Breast epithelium (tissue), 4 donors: ENCODE measurements at places on chromosomes 5 and 9.

DNA sequence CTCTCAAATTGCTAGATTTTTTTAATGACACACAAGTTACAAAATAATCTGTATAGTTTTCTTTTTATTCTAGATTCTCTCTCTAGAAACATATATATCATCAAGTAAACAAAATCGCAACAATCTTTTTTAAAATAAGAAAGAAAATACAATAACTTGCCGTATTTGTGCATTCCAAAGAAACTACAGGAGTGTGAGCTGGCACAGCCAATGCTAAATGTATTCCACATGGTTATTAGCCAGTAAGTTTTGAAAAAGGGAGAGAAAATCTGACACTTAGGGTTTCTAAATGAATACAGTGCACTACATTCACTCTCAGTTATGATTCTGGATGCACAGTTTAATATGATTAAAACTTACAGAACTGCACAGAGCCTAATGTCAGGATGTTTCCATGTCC is 117.9 kb downstream of the BNC2 start:
- H3K27me3 ChIP-seq, result no peaks in the 10 kb centered on the region
- H3K4me3 ChIP-seq, result no peak overlapping the region
- no peak for DNase-seq
- no peaks in the 10 kb centered on the region for H3K36me3 ChIP-seq

DNA sequence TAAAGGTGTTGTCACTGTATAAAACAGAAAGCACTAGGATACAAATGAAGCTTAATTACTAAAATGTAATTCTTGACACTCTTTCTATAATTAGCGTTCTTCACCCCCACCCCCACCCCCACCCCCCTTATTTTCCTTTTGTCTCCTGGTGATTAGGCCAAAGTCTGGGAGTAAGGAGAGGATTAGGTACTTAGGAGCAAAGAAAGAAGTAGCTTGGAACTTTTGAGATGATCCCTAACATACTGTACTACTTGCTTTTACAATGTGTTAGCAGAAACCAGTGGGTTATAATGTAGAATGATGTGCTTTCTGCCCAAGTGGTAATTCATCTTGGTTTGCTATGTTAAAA is 43.8 kb downstream of the NDFIP1 start:
- no peak for DNase-seq
- H3K27me3 ChIP-seq, result no peaks in the 10 kb centered on the region
- H3K27ac ChIP-seq, result no peak overlapping the region
- H3K36me3 ChIP-seq, result peaks cover 1% of the 10 kb centered on the region
- H3K4me1 ChIP-seq, result no peaks in the 10 kb centered on the region

DNA sequence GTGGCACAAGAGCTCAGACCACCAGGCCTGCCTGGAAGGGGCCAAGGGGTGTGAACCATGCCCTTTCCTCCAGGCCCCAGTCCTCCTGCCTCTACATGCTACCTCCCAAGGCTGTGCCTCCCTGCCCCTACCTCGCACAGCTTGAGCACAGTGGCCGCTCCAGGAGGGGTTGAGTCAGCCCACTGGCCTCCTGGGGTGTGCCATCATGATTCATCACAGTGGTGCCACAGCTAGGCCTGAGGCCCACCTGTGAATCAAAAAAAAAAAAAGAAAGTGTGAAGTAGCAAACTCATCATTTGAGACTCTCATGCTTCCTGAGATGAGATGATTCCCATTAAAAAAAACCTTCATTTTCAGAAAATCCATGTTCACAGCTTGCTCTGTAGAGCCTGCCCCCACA is 240.5 kb downstream of the HSPA4 start:
- H3K4me1 ChIP-seq, result no peaks in the 10 kb centered on the region
- no peaks in the 10 kb centered on the region for H3K36me3 ChIP-seq

DNA sequence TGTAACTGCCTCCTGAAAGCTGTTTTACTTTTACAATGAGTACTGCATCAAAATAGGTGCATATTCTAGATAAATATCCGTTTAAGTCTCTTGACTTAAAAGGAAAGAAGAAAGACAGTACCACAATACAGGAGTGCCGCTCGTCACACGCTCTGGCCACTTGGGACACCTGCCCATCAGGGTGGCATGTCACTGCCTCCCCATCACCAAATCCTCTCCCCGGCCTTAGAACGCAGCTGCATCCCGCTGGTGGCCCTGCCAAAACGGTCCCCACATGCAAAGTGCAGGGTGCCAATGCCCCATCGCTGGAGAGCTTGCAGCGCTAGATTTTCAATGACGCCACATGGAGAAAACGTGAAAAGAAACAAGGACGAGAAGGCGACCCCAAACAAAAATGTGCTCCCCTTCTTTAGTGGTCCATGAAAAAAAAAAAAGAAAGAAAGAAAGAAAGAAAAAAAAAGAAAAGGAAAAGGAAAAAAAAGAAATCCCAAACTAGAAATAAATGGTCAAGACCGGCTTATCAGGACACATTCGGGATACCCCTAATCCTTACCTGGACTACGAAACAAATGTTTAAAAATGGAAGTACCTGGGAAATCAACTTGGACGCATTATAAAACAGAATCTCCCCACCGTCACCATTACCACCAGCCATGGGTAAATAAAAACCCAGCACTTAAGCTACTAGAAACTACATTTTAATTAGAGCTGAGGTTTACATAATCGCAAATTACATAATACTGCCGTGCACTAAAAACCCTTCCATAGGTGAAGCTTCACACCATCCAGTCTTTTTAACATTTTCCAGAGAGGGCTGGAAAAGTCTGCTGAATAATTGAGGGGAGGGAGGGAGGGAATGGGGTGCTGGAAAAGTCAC is 1.0 kb downstream of the ANKH start:
- H3K27me3 ChIP-seq, result no peaks in the 10 kb centered on the region
- peak overlapping the region; percentile 99 for H3K27ac ChIP-seq
- no peak for DNase-seq
- H3K4me1 ChIP-seq, result no peaks in the 10 kb centered on the region
- peak overlapping the region; percentile 91 for H3K4me3 ChIP-seq

GRCh38 chr5:134132372-134133187 is 18.1 kb downstream of the TCF7 start:
- peaks cover 5% of the 10 kb centered on the region for H3K4me1 ChIP-seq
- no peak for DNase-seq
- H3K36me3 ChIP-seq, result no peaks in the 10 kb centered on the region
- H3K27ac ChIP-seq, result peak overlapping the region; percentile 61

GRCh38 chr5:52799358-52799982 is 11.8 kb downstream of the ITGA1 start:
- H3K27me3 ChIP-seq, result no peaks in the 10 kb centered on the region
- no peak for DNase-seq
- peak overlapping the region; percentile 56 for H3K4me3 ChIP-seq
- H3K4me1 ChIP-seq, result peaks cover 6% of the 10 kb centered on the region

- H3K36me3 ChIP-seq, result no peaks in the 10 kb centered on the region
- no peak for DNase-seq
- H3K27ac ChIP-seq, result no peak overlapping the region
- no peaks in the 10 kb centered on the region for H3K4me1 ChIP-seq
Observed at GRCh38 chr9:27408482-27408881, 111.5 kb upstream of the EQTN start.

- H3K4me3 ChIP-seq, result no peak overlapping the region
- no peaks in the 10 kb centered on the region for H3K27me3 ChIP-seq
- no peaks in the 10 kb centered on the region for H3K36me3 ChIP-seq
- H3K27ac ChIP-seq, result no peak overlapping the region
- H3K4me1 ChIP-seq, result no peaks in the 10 kb centered on the region
Observed at GRCh38 chr9:36738318-36738976, 165.8 kb downstream of the MELK start.

DNA sequence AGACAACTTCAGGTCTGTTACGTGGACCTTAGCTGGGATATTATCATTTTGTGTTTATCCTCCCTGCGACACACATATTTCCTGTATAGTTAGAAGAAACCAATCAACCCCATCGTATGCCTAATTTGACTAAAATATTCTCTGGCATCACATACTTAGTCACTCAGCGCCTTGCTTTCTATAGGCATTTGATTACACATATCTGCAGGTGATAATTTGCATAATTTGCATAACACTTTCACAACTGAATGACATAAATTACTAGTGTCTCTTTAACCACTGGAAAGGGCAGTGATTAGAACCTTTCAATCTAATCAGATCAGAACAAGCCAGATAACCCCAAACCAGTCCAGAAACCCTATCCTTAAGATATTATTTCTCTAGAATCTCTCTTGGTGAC is 390.2 kb downstream of the TLR4 start:
- H3K4me1 ChIP-seq, result no peaks in the 10 kb centered on the region
- no peaks in the 10 kb centered on the region for H3K36me3 ChIP-seq
- no peak for DNase-seq
- no peak overlapping the region for H3K4me3 ChIP-seq

DNA sequence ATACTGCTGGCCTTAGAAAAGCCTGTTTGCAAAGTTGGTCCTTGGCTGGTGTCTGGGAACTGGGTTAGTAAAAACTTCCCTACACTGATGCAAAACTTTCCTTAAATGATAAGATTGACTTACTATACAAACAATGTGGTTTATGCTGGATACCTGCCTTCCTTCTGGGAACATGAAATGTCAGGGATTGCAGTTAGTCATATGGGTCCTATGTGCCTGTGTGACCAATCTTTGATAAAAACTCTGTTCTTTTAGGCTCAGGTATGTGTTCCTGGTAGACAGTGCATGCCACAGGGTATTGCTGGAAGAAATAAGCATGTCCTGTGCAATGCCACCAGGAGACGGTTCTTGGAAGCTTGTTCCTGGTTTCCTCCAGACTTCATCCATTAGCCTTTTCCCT is 173.3 kb downstream of the RMI1 start:
- H3K4me3 ChIP-seq, result no peak overlapping the region
- no peaks in the 10 kb centered on the region for H3K27me3 ChIP-seq
- H3K4me1 ChIP-seq, result no peaks in the 10 kb centered on the region
- no peak for DNase-seq
- H3K36me3 ChIP-seq, result no peaks in the 10 kb centered on the region
- no peak overlapping the region for H3K27ac ChIP-seq

- H3K27me3 ChIP-seq, result no peaks in the 10 kb centered on the region
- DNase-seq, result no peak
- H3K36me3 ChIP-seq, result no peaks in the 10 kb centered on the region
- no peak overlapping the region for H3K27ac ChIP-seq
- H3K4me3 ChIP-seq, result no peak overlapping the region
Observed at GRCh38 chr9:2679011-2679410, 38.3 kb upstream of the KCNV2 start.

- no peak overlapping the region for H3K27ac ChIP-seq
- no peak overlapping the region for H3K4me3 ChIP-seq
- H3K4me1 ChIP-seq, result no peaks in the 10 kb centered on the region
- no peak for DNase-seq
- no peaks in the 10 kb centered on the region for H3K36me3 ChIP-seq
- H3K27me3 ChIP-seq, result no peaks in the 10 kb centered on the region
Observed at GRCh38 chr5:71976449-71976848, 130.8 kb upstream of the MAP1B start.

- H3K4me1 ChIP-seq, result no peaks in the 10 kb centered on the region
- no peak overlapping the region for H3K27ac ChIP-seq
- H3K4me3 ChIP-seq, result no peak overlapping the region
- no peaks in the 10 kb centered on the region for H3K36me3 ChIP-seq
- H3K27me3 ChIP-seq, result no peaks in the 10 kb centered on the region
Observed at GRCh38 chr5:115349001-115349817, 52.8 kb upstream of the CCDC112 start.

- no peak overlapping the region for H3K27ac ChIP-seq
- no peaks in the 10 kb centered on the region for H3K36me3 ChIP-seq
- H3K27me3 ChIP-seq, result no peaks in the 10 kb centered on the region
- no peak for DNase-seq
- H3K4me1 ChIP-seq, result no peaks in the 10 kb centered on the region
- no peak overlapping the region for H3K4me3 ChIP-seq
Observed at GRCh38 chr5:84272771-84273516, 111.7 kb downstream of the EDIL3 start.

- H3K4me3 ChIP-seq, result no peak overlapping the region
- peak; percentile 34 for DNase-seq
- H3K36me3 ChIP-seq, result no peaks in the 10 kb centered on the region
- H3K27me3 ChIP-seq, result no peaks in the 10 kb centered on the region
Observed at GRCh38 chr5:138668451-138669380, 84.5 kb upstream of the CTNNA1 start.

DNA sequence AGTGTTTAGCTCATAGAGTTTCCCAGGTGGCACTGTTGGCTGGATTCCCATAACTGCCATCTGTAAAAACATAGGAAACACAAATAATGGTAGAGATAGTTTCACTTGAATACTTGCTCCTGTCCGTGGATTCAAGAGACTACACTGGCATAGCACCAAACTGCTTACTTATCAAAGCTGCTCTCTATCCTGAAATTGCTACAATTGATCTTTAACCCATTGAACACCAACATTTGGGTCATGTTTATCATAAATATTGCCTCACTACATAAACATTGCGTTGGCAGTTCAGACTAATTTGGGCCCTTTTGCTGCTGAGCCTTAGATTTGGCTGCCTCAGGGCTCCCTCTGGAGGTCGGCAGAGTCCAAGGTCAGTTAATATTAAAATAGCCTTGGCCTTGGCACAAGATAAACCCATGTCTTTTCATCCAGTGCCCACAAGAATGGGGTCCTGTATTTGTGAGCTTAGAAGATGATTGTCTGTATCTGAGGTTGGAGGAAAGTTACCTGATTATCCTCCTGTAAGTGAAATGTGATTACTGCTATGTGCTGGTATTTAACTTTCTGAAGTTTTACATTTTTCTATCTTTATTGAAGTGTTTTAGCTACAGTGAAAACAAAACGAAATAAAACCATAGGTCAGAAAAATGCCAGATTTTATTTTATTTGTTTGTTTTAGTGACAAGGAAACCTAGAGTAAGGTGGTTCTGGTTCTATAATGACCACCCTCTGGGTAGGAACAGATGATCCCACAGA is 4.0 kb upstream of the RANBP3L start:
- no peaks in the 10 kb centered on the region for H3K4me1 ChIP-seq
- H3K4me3 ChIP-seq, result no peak overlapping the region
- no peaks in the 10 kb centered on the region for H3K36me3 ChIP-seq
- H3K27ac ChIP-seq, result no peak overlapping the region
- peak; percentile 55 for DNase-seq

GRCh38 chr5:151772029-151772845 is 483 bp downstream of the G3BP1 start:
- peak overlapping the region; percentile 97 for H3K27ac ChIP-seq
- peaks cover 3% of the 10 kb centered on the region for H3K4me1 ChIP-seq
- H3K4me3 ChIP-seq, result peak overlapping the region; percentile 92
- no peak for DNase-seq

DNA sequence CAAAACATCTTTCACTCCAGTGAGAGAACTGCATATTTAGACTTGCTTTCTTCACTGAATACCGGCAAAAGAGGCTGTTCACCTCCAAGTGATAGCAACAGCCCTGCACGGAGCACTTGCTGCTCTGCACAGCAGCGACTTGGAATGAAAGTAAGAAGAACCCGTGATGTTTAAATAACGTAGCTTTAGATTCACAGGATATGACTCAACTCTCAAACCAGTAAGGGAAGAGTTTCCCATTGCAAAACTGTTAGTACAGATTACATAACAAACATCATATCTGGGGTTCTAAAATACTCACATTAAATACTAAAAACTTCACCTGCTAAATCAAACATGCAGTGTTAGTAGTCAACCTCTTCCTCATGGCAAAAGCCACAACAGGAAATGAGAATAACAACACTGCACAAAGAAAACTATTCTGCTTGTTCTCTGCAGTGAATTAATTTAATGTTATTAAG is 203.4 kb downstream of the MCTP1 start:
- no peak overlapping the region for H3K27ac ChIP-seq
- no peaks in the 10 kb centered on the region for H3K36me3 ChIP-seq
- DNase-seq, result no peak
- H3K4me1 ChIP-seq, result no peaks in the 10 kb centered on the region
- peak overlapping the region; percentile 35 for H3K4me3 ChIP-seq
